ENCODE measurements at places on chromosomes 6 and 20.

GRCh38 chr6:164396071-164397047, 913.0 kb downstream of the C6orf118 start:
- no peak for DNase-seq

DNA sequence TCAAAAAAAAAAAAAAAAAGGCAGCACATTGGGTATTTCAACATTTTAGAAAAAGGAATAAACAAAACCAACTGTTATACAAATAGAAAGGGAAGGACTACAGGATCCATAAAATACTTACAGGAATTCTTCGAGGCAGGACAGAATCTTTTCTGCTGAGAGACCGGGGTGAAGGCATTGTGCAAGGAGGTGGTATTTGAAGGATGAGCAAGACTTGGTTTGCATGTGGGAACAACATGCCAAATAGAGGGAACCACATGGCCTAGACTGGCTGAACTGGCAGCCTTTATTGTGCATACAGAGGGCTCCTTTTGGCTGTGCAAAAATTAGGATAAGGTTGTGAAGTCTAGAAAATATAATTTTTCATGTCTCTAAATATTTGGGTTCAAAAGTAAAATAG, 62.9 kb downstream of the SCAND1 start:
- peak; percentile 55 for DNase-seq

GRCh38 chr6:11460001-11460668, 77.4 kb upstream of the TMEM170B start:
- DNase-seq: no peak

- DNase-seq: no peak
Measured at GRCh38 chr6:141033101-141033500, 1099.6 kb upstream of the GJE1 start.

- DNase-seq: no peak
Measured at GRCh38 chr6:123677897-123678296, 41.1 kb upstream of the TRDN start.

DNA sequence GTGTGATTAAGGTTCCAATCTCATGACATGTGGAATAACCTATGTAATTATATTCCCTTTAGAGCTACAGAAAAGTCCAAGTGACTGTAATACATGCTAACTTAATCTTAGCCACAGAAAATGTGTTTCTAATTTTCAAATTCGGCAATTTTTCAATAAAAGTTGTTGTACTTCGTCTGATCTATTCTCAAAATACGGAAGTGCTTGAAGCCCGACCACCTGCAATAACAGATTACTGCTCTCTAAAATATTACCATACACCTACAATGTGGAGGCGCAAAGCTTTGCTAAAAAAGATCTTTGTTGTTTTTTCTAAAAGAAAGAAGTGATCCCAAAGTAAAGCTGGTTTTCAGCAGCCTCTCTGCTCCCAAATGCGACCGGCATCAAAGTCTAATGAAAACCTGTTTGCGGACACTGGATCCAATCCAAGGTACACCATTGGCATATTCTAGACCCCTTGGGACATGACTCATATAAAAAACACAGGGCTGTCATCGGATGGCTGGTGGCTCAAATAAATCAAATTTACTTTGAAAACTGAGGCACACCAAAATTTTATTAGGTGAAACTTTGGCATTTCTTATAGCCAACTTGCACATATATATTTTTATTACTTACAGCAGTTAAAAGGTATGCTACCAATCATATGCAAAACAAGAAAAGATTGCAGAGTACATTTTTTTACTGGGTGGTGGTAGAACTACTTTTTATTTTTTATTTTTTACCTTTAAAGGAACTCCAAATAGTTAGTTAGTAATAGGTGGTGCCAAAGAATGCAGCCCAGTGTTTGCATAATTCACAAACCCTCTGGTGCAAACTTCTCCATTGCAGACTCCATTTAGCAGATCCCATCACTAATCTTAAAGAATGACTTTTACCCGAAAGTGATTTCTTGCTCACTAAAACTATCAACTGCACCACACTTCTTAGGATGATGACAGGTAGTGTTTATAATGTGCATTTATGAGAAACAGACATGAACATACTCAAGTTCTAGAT, 118.7 kb upstream of the TBX18 start:
- no peak for DNase-seq

DNA sequence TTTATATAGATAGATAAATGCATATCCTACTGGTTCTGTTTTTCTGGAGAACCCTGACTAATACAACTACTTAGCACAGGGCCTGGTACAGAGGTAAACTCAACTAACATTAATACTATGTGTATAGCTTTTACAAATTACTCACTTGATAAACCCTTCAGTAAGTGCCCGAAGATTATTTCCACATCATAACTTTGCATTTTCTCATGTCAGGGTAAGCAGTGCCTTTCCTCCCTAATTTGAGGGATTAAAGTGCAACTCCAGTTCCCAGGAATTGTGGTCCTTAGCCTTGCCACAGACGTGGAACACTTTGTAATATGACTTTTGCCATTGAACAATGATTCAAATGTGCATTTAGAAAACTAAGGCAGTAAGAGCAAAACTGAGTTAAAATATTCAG, 147.5 kb upstream of the SMLR1 start:
- no peak for DNase-seq

GRCh38 chr6:155584006-155584405, 128.4 kb upstream of the NOX3 start:
- no peak for DNase-seq

DNA sequence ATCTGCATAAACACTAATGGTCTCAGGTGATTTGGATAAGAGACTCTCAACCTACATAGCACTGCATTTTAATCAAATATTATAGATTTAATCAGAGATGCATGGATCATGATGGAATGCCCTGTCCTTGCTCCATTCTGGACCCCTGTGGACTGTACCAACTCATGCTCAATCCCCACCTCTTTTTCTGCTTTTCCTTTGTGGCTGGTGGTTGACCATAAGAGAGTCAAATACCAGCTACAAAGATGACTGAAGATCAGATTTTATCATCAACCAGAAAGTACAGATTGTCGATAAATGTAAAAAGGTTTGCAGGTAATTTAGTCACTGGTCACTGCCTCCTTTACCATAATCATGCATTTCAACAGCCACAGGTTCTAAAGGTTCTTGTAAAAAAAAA, 116.2 kb downstream of the ME1 start:
- DNase-seq: no peak

GRCh38 chr20:2804852-2805688, 4.6 kb upstream of the CPXM1 start:
- peak; percentile 43 for DNase-seq

- no peak for DNase-seq
Measured at GRCh38 chr6:128826606-128827005, 56.3 kb upstream of the LAMA2 start.

DNA sequence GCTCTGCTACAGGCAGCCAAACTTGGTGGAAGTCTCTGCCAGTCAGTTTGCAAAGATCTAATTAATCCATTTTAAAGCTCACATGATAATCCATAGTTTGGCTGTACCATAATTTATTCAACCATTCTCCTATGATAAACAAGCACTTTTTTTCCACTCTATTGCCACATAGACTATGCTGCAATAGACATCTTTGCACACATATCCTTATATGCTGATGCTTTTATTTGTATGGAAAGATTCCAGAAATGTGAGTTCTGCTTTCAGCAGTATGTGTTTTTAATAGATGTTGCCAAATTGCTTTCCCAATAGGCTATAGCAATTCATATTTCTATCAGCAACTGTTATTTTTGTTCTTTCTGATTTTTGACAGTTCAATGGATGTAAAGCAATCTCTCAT, 628.0 kb downstream of the KIF16B start:
- DNase-seq: no peak

DNA sequence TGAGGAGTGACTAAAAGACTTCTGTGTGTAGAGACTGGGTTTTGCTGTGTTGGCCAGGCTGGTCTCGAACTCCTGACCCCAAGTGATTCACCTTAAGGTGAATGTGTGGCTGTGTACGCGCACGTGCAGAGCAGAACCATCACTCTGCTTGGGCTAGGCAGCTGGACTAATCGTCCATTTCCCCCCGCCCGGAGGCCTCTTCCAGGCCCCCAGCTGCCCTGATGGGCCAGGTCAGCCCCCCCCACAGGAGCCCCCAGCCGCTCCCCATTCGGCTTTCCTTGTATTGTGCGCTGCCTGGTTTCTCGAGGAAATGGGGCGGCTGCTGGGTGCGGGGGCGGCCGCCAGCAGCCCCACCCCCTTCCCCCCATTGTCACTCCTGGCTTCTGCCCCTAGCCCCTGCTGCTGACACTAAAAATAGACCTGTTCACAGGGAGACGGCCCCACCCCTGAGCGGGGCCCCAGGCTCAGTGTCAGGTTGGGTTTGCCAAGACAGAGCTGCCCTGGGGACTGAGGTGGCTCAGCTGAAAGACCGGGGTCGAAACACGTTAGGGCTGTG, 24.6 kb upstream of the CSNK2A1 start:
- no peak for DNase-seq

DNA sequence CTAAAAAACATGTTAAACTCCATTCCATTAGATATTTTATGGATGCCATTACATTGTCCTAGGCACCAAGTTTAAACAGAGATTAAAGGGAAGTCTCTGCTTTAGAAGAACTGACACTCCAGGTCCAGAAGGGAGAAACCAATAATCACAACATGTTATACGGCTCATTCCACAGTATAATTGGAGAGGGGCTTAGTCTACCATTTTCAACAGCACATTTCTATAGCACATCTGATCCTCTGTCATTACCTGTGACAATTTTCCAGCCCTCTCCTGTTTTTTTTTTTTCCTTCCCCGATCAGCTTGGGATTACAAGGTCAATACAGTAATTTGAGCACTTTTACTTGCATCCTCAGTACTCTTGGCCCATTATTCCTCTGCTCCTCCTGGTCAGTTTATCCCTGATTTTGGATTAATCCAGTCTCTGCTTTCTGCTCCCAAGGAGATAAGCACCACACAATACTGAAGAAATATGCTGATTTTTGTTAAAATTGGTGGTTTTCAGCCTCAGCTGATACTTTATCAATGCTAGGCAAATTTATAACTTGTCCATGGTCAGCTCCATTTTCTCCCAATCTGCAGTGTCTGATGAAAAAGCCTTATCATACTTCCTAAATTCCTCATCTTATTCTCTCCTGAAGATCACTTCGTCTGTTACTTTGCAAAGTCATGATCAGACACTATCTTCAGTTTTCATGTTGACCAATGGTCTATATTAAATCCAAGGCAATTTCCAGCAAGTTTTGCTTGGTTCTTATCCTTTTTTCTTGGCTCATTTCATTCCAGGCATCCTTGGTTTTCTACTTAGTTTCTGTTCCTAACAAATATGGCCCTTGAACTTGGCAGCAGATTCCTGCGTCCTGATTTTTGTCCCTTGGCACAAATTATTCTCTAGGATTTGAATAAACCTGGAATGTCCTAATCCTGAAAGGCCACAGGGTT, 30.8 kb upstream of the SYNCRIP start:
- DNase-seq: no peak

- no peak for DNase-seq
Measured at GRCh38 chr6:138225953-138226352, 7.7 kb upstream of the PBOV1 start.

GRCh38 chr6:150881911-150882481, 16.5 kb downstream of the MTHFD1L start:
- DNase-seq: peak; percentile 80

GRCh38 chr6:98433325-98434056, 400.9 kb upstream of the POU3F2 start:
- no peak for DNase-seq

DNA sequence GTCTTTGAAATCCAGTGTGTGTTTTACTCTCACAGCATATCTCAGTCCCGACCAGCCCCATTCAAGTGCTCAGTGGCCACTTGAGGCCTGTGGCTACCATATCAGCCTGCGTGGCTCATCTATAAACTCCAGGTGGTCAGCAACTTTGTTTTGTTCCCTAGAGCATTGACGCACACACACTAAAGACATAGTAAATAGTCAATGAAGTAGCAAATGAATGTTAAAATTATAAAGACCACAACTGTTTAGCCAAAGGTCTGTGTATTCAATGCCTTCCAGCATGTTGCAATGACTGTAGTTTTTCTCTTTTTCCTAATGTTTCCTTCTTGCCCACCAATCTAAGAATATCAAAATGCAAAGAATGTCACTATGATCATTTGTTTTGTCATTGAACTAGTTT, 238.2 kb upstream of the ZNF217 start:
- DNase-seq: no peak

- no peak for DNase-seq
Measured at GRCh38 chr6:32529697-32530430, at the start of gene HLA-DRB5. HLA-DRB5 (minus strand) TSS chr6:32530287; CDS start chr6:32530224, 63 bp downstream.

DNA sequence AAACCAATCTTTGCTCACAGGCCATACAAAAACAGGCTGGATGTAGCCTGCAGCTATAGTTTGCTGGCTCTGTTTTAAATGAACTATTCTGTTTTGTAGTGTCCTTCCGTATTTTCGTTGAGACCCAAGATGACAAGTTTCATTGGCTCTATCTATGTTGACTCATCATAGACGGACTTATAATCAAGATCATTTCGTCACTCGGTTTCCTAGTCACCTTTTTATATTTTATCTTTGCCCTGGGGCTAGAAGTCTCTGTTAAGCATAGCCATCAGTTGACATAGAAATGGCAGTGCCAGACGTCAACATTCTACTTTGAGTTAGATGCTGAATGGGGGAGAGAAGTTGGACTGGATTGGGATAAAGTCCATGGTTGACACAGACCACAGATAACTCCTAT, 4.8 kb downstream of the PLEKHG1 start:
- DNase-seq: no peak

GRCh38 chr6:111399626-111400025, 83.4 kb downstream of the REV3L start:
- no peak for DNase-seq

DNA sequence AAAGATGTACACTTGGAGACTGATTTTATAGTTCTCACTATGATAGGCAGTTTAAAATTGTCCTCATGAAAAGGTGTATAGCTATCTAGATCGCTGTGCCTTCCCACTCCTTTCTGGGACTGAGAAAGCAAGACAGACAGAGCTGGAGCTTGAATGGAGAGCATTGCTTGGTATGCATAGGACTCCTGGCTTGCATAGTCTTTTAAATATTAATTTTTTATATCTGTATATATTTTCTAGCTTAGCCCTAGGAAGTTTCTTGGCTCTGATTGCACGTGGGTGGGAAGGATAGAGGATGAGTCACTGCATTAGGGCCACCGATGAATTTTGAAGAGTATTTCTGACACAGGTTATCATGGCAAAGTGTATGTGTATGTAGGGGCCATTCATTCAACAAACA, 150.0 kb upstream of the SPACA1 start:
- peak; percentile 12 for DNase-seq

DNA sequence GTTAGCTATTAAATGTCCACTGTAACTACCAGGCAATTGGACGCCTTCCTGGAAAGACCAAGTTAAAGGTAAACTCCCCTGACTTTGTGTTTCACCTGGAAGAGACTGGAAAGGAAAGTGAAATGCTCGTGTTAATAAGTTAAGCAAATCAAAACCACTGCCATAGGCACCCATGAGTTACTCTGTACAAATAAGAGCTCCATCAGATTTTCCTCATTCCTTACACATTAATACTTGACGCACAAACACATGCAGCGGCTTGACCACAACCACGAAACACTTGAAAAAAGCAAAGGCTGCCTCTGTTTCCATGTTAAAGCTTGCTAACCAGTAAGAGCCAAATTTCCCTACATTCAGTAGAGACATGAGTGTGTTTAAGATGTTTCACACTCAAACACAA, 19.8 kb downstream of the GCM1 start:
- DNase-seq: no peak

- DNase-seq: no peak
Measured at GRCh38 chr20:54056762-54057639, 13.4 kb downstream of the BCAS1 start.

All from AG08396 (cell line).